Stimulated activated CD4-positive, alpha-beta T cell treated with anti-CD3 and anti-CD28 coated beads, Interleukin-15, amount 100 ng/mL, for 1 hour (primary cell): ENCODE measurements at places on chromosomes 13 and 19.

DNA sequence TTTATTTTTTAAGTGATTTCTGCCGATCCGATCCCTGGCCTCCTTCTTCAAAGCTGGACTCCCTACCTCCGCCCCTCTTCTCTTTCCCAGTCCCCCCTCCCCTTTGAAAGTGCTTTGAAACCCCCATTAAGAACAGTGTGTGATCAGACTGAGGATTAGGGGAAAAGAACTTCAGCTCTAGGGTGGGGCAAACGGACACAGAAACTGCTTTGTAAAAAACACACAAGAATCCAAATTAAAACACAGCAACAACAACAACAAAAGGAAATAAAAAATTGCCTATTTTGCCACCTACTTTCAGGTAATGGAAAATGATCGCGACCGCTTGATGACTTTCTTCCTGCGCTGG is 1.4 kb downstream of the SPRY2 start:
- DNase-seq, result no peak

- DNase-seq, result no peak
Observed at GRCh38 chr13:66313413-66313812, 916.7 kb downstream of the PCDH9 start.

DNA sequence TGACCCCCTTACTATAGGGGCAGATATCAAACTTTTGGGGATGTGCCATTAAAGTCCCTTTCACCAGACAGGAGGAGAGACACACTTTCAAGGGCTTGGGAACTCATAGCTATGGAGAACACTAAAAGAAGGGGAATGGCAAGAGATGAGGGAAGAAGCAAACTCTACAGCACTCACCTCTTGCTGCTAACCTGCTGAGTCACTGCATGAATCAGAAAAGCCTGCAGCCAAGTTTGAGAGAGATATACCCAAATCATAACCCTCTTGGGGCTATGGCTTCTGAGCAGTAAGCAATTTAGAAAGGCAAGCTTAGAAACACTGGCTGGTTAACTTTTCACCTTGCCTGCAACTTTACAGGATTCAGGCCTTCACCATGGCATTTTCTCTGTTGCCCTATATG is 1028.0 kb downstream of the UQCRFS1 start:
- no peak for DNase-seq

GRCh38 chr13:99743094-99743493 is 228.5 kb downstream of the ZIC5 start:
- DNase-seq, result no peak
